ENCODE measurements at places on chromosomes 12 and 14.

DNA sequence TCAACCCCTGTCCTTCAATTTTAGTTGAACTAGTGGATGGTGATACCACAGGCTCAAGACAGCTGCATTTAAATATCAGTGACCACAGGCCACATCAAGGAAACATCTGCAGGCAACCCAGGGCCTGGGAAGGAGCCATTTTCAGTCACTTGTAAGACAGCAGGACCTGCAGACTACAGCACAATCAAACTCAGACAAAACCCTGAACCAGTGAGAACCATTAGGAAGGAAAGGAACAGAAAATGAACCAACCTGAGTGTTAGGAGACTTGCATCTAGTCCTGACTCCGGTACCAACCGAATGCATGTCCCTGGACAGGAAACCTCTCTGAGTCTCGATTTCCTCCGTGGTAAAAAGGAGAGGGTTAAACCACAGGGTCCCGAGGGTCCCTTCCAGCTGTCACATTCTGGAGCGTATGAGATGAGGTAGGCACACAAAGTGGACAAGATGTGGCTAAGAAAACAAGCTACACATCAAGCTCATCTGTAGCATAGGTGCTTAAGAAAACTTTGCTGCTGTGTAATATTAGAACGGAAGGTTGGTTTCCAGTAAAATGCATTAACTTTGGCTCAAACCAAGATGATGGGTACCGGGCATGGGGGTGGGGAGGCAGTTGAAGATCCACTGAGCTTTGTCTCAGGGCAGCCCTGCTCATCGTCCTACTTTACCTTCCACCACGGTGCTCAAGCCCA is 1.6 kb upstream of the CDKN1B start:
- H3K4me3 ChIP-seq = peak overlapping the region; percentile 66
- H3K36me3 ChIP-seq = peaks cover 10% of the 10 kb centered on the region
- H3K27ac ChIP-seq = no peak overlapping the region
- H3K4me1 ChIP-seq = peaks cover 37% of the 10 kb centered on the region
- H3K27me3 ChIP-seq = peaks cover 19% of the 10 kb centered on the region

GRCh38 chr14:78153064-78153341 is 17.2 kb upstream of the NRXN3 start:
- no peak overlapping the region for H3K4me3 ChIP-seq
- H3K27me3 ChIP-seq = peaks cover 30% of the 10 kb centered on the region
- H3K27ac ChIP-seq = no peak overlapping the region
- H3K36me3 ChIP-seq = no peaks in the 10 kb centered on the region
- no peak for DNase-seq

- DNase-seq = no peak
- no peaks in the 10 kb centered on the region for H3K36me3 ChIP-seq
- no peaks in the 10 kb centered on the region for H3K4me1 ChIP-seq
- H3K27me3 ChIP-seq = peaks cover 2% of the 10 kb centered on the region
- no peak overlapping the region for H3K4me3 ChIP-seq
- no peak overlapping the region for H3K27ac ChIP-seq
Measured at GRCh38 chr14:33859306-33859705, 91.6 kb downstream of the EGLN3 start.

- H3K36me3 ChIP-seq = no peaks in the 10 kb centered on the region
- no peak for DNase-seq
- H3K4me3 ChIP-seq = no peak overlapping the region
- peaks cover 43% of the 10 kb centered on the region for H3K27me3 ChIP-seq
- H3K4me1 ChIP-seq = peaks cover 9% of the 10 kb centered on the region
- H3K27ac ChIP-seq = no peak overlapping the region
Measured at GRCh38 chr14:97022741-97023140, 225.6 kb downstream of the VRK1 start.

- no peak for DNase-seq
- H3K4me1 ChIP-seq = peaks cover 2% of the 10 kb centered on the region
- H3K4me3 ChIP-seq = no peak overlapping the region
- H3K27me3 ChIP-seq = peaks cover 3% of the 10 kb centered on the region
Measured at GRCh38 chr14:99177046-99177655, 94.8 kb downstream of the BCL11B start.

GRCh38 chr14:77585385-77585784 is 31.1 kb downstream of the SPTLC2 start:
- no peak for DNase-seq
- H3K27ac ChIP-seq = no peak overlapping the region
- H3K4me3 ChIP-seq = no peak overlapping the region
- peaks cover 6% of the 10 kb centered on the region for H3K36me3 ChIP-seq

- H3K4me3 ChIP-seq = peak overlapping the region; percentile 45
- no peaks in the 10 kb centered on the region for H3K36me3 ChIP-seq
- H3K4me1 ChIP-seq = peaks cover 30% of the 10 kb centered on the region
- H3K27me3 ChIP-seq = no peaks in the 10 kb centered on the region
- DNase-seq = no peak
Measured at GRCh38 chr12:124920353-124920935, 6.0 kb upstream of the UBC start.

DNA sequence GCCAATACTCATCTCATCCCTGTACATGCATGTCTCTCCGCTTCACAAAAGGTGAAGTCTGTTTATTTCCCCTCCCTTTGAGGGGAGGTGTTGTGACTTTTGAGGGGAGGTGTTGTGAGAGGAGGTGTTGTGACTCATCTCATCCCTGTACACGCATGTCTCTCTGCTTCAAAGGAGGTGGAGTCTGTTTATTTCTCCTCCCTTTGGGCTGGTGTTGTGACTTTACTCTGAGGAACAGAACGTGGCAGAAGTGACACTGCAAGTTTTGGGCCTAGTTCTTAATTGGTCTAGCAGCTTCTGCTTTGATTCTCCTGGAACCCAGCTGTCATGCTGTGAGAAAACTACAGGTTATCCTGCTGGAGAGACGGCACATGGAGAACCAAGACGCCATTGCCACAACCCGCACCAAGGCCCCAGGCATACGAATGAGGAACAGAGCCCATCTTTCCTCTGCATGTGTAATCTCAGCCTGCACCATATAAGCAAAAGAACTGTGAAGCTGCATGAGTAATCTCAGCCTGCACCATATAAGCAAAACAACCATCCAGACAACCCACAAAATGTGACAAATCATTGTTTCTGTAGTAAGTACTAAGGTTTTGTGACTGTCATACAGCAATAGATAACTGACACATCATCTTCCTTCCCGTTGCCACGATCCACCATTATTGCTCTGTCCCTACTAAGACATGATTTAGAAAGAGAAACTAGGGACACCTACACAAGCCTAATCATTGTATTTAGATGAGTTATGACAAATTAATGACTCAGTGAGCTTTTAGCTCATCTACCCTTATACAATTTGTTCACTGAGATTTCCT is 30.0 kb downstream of the GALNT4 start:
- no peak for DNase-seq
- peaks cover 28% of the 10 kb centered on the region for H3K36me3 ChIP-seq
- H3K27me3 ChIP-seq = no peaks in the 10 kb centered on the region
- H3K4me3 ChIP-seq = no peak overlapping the region

GRCh38 chr12:3362737-3363136 is 128.3 kb upstream of the PRMT8 start:
- H3K4me3 ChIP-seq = no peak overlapping the region
- peaks cover 9% of the 10 kb centered on the region for H3K4me1 ChIP-seq
- peaks cover 43% of the 10 kb centered on the region for H3K27me3 ChIP-seq
- H3K27ac ChIP-seq = no peak overlapping the region

GRCh38 chr12:31558521-31558920 is 32.4 kb downstream of the DENND5B start:
- DNase-seq = no peak
- no peak overlapping the region for H3K27ac ChIP-seq
- no peaks in the 10 kb centered on the region for H3K27me3 ChIP-seq
- H3K4me1 ChIP-seq = peaks cover 5% of the 10 kb centered on the region
- no peak overlapping the region for H3K4me3 ChIP-seq

DNA sequence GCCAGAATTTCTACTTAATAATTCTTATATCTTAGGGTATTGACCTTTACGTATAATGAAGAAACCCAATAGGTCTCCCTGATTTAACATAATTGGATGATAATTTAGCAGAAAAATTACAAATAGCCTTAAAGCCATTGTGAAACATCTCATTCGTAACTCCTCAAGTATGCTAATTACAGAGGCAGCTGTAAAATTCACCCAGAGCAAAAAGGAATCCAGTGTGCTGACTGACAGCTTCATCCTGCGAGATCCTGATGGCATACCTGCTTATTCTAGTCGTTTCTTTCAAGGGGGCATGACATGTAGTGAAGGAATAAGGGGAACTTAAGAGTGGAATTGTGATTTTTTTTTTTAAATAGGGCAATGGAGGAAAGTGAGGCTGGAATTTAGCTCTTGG is 291.5 kb downstream of the FUT8 start:
- H3K36me3 ChIP-seq = peaks cover 4% of the 10 kb centered on the region
- no peak for DNase-seq
- no peaks in the 10 kb centered on the region for H3K27me3 ChIP-seq

DNA sequence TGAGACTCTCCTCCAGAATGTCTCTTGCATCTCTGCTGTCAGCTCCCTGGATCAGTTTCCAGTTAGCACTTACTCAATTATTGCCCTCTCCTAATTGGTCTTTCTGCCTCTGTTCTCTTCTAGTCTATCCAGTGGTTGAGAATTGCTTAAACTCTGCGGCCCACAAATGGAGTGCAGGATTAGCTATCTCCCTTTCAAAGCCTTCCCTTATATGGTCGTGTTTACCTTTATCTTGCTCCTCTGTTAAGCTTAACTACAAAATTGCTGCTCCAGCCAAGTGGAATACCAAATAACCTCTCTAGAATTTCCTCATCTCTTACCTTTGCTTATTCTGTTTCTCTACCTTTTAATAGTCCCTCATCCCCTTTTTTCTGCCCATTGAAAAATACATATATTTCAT is 132.7 kb downstream of the NRXN3 start:
- H3K27ac ChIP-seq = no peak overlapping the region
- H3K4me3 ChIP-seq = no peak overlapping the region
- peaks cover 18% of the 10 kb centered on the region for H3K4me1 ChIP-seq
- H3K36me3 ChIP-seq = no peaks in the 10 kb centered on the region
- H3K27me3 ChIP-seq = peaks cover 27% of the 10 kb centered on the region

DNA sequence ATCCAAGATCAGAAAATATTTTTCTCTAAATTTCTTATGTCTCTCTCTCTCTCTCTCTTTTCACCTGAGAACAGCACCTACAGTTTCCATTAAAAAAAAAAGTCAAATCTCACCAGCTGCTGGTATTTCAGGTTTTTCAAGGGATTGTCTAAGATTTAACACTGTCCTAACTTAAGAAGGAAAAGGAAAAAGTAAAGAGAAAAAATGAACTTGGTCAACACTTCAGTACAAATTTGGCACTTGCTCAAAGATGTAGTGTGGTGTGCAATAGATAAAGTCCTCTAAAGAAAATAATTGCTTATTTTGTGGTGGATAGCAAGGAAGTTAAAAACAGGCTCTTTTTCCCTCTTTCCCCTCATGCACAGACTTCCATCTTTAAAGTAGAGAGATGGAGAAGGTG is 416.2 kb downstream of the SOX5 start:
- peaks cover 3% of the 10 kb centered on the region for H3K4me1 ChIP-seq
- no peaks in the 10 kb centered on the region for H3K27me3 ChIP-seq
- no peak for DNase-seq
- H3K27ac ChIP-seq = no peak overlapping the region
- H3K36me3 ChIP-seq = peaks cover 20% of the 10 kb centered on the region

- H3K4me1 ChIP-seq = peaks cover 5% of the 10 kb centered on the region
- no peak for DNase-seq
- no peak overlapping the region for H3K27ac ChIP-seq
- H3K36me3 ChIP-seq = peaks cover 2% of the 10 kb centered on the region
- H3K27me3 ChIP-seq = no peaks in the 10 kb centered on the region
Measured at GRCh38 chr12:30537228-30537627, 158.4 kb downstream of the IPO8 start.

DNA sequence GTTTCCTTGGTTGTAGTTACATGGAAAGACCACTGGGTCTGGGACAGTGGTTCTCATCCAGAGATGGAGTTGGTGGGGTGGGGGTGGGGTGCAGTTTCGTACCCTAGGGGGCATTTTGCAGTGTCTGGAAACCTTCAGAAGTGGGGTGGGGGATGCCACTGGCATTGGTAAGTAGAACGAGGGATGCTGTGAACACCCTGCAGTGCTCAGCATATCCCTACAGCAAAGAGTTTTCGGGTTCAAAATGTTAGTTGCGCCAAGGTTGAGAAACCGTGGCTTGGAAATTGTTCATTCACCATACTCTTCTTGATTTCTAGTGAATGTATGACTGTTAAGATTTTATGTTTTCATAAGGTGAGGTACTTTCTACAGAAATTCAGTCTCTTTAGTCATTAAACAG is 28.7 kb downstream of the TRAF3 start:
- H3K27me3 ChIP-seq = no peaks in the 10 kb centered on the region
- no peak overlapping the region for H3K4me3 ChIP-seq
- no peak for DNase-seq
- no peaks in the 10 kb centered on the region for H3K36me3 ChIP-seq

- peaks cover 24% of the 10 kb centered on the region for H3K27me3 ChIP-seq
- no peak overlapping the region for H3K4me3 ChIP-seq
- no peak overlapping the region for H3K27ac ChIP-seq
- peaks cover 2% of the 10 kb centered on the region for H3K4me1 ChIP-seq
Measured at GRCh38 chr14:101504096-101504948, 57.0 kb upstream of the DIO3 start.

- no peak overlapping the region for H3K27ac ChIP-seq
- no peak for DNase-seq
- H3K27me3 ChIP-seq = peaks cover 11% of the 10 kb centered on the region
- no peaks in the 10 kb centered on the region for H3K36me3 ChIP-seq
- H3K4me3 ChIP-seq = no peak overlapping the region
- peaks cover 18% of the 10 kb centered on the region for H3K4me1 ChIP-seq
Measured at GRCh38 chr12:124851342-124851741, 12.3 kb downstream of the SCARB1 start.

DNA sequence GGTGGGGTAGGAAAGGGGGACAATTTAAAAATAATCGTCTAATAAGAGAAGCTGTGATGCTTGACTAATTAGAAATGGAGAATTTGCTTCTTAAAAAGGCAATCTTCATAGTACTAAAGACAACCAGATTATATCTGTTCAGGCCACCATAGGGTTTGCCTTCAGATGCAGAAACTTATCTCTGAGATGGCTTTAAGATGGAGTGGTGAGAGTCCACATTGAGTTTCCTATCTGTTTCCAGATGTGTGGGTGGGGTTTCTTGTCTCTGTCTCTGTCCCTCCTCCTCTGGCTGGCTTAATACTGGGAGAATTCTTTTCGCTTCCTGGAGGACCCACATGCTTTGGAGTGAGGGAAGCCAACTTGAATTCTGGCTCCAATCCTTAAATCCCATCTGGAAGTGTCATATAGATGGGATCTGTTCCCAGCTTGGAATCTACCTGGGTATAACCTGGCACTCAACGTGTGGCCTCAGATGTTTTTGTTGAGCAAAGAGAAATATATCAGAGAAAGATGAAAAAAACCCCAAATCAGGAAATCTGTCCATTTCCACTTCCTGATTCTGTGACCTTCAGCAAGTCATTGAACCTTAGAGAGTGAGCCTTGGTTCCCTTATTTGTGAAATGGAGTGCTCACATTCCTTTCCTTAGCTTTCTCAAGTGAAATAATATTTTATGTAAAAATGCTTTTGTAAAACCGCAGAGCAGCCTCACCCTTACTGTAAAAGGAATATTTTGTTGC is 66.4 kb downstream of the CHST11 start:
- H3K36me3 ChIP-seq = no peaks in the 10 kb centered on the region
- H3K4me1 ChIP-seq = peaks cover 30% of the 10 kb centered on the region

DNA sequence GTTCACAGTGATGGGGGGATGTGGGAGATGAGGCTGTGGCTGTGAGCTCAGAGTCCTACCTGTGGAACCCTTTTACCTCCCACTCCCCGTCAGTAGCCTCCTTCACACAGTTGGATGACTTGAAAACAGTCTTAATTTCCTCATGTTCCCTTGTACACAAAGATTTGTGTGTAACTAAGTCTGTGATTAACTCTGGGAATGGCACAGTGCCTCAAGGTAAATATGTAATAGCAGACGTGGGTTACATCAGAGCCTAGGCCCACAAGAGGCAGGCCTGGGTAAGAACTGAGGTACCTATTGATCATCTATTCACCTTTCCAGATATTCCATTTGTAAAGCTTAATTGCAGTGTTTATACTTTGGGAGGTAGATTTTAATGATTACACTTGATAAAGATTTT is 5.8 kb upstream of the IGF1 start:
- H3K4me3 ChIP-seq = no peak overlapping the region
- H3K27ac ChIP-seq = no peak overlapping the region
- no peak for DNase-seq
- peaks cover 3% of the 10 kb centered on the region for H3K4me1 ChIP-seq

Measured in progenitor cell of endocrine pancreas (in vitro differentiated cells).